Spinal cord (tissue), 10 donors: ENCODE measurements at places on chromosomes 2 and 18. TPM values are rescaled to one million over a fixed set of nuclear protein-coding genes. Genes with fewer than 3 reads are reported as not detected.

Gene DNAJC5G
- 1.7 TPM for polyA plus RNA-seq

Gene COLEC12
- polyA plus RNA-seq: 55.0 TPM

Gene PRKAG3
- not detected for polyA plus RNA-seq

Gene CDKL4
- 1.2 TPM for polyA plus RNA-seq

Gene CHRNG
- 0.35 TPM for polyA plus RNA-seq
